ENCODE measurements at places on chromosomes 5 and 9.

GRCh38 chr9:94081435-94081834 is 2.8 kb upstream of the PTPDC1 start:
- DNase-seq: no peak

- no peak for DNase-seq
Measured at GRCh38 chr5:10724781-10725507, 36.1 kb downstream of the DAP start.

DNA sequence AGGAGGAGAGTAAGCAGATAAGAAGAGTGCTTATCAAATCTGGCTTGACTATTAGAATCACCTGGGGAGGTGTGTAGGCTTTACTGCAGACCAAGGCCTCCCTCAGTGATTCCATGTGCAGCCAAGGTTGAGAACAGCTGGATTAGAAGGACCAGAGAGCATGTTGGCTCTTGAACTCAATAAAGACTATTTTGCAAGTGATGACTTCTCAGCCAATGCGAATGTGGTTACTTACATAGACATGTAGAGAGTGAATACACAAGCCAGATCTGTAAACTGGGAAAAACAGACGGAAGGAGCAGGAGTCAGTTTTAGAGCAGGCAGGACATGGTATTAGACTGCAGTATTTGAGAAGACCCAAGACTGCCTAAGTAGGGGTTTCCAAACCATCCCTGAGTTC is 48.5 kb downstream of the MAMDC2 start:
- DNase-seq: peak; percentile 32

- DNase-seq: no peak
Measured at GRCh38 chr5:36558641-36559040, 47.8 kb upstream of the SLC1A3 start.

GRCh38 chr9:136520053-136520540 is 25.8 kb downstream of the NOTCH1 start:
- no peak for DNase-seq

DNA sequence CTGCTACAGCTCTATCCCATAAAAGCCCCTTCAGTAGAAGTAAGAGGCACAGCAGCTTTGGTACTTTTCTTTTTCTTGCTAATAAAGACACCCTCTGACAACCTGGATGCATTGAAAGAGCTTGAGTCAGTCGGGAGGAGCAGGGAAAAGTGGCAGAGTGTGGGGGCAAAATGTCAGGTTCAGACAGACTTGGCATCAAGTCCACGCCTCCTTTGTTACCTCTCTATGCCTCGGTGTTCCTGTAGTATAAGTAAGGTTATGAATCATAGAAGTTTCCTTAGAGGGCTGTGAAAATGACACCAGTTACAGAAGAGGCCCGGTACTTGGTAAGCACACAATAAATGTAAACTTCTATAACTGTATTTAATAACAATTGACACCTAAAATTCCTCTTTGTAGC is 133.9 kb downstream of the ESM1 start:
- DNase-seq: no peak

- no peak for DNase-seq
Measured at GRCh38 chr5:14906628-14907027, 35.0 kb upstream of the ANKH start.
